ENCODE measurements at places on chromosomes 4 and X.
A peak's percentile ranks its signal among the peaks of the same experiment; 100 is the strongest.

DNA sequence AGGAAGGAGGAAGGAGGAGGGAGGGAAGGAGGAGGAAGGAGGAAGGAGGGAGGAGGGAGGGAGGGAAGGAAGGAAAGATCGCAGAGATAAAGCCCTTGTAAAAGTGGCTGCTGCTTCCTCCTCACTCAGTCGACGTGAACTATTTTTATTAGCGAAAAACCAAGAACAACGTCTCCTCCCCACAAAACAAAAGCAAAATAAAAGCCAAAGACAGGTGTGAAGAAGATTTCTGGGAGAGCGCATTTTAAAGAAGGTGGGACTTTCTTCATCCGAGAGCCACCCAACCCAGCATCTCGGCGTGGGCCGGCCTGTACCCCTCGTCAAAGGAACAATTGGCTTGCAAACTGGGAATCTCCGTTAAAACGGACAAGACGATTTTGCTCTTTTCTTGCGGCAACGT lies 40.7 kb upstream of the ASMTL start:
- DNase-seq = no peak
- peaks cover 22% of the 10 kb centered on the region for H3K36me3 ChIP-seq
- H3K27ac ChIP-seq = peak overlapping the region; percentile 29
- H3K4me1 ChIP-seq = peaks cover 24% of the 10 kb centered on the region
- no peak overlapping the region for H3K4me3 ChIP-seq

DNA sequence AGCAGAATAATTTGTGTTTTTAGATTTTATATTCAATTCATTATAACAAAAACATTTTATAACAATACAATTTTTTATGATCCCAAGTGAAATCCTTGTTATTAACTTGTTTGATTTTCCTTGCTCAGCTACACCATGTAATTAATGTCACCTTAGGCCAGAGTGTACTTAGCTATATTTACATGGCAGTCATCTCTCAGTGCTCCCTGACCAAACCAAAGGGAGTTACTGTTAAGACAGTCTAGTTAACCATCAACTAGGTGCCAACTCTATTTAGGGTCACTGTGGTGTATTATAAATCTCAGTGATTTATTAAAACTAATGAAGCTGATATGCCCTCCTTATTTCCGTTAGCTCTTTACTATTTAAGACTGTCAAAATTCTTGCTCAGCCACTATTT lies 44.4 kb downstream of the CCDC158 start:
- H3K27me3 ChIP-seq = no peaks in the 10 kb centered on the region
- H3K4me3 ChIP-seq = no peak overlapping the region
- H3K4me1 ChIP-seq = no peaks in the 10 kb centered on the region
- DNase-seq = no peak
- H3K36me3 ChIP-seq = no peaks in the 10 kb centered on the region

GRCh38 chrX:97763391-97763790 lies 879.7 kb downstream of the RPA4 start:
- H3K4me3 ChIP-seq = no peak overlapping the region
- H3K4me1 ChIP-seq = no peaks in the 10 kb centered on the region
- no peaks in the 10 kb centered on the region for H3K36me3 ChIP-seq
- H3K27me3 ChIP-seq = no peaks in the 10 kb centered on the region
- DNase-seq = no peak

DNA sequence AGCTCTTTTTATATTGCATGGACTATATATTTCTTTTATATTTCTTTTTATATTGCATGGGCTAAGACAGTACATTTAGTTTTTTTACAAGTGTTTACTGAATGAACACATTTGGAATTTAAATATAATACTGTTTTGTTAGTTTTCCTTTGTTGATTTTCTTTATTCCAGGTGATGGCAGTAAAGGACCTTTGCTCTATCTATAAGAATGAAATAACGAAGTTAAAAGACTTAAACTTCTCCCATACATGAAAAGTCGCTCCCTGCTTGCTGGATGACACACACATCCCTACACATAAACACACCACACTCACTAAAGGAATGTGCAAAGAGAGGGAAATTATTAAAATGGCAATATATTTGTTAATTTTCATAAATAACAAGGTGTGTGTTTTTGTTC lies 102.5 kb upstream of the ANXA10 start:
- H3K27me3 ChIP-seq = no peaks in the 10 kb centered on the region
- H3K36me3 ChIP-seq = no peaks in the 10 kb centered on the region
- no peak overlapping the region for H3K4me3 ChIP-seq
- no peak for DNase-seq
- no peaks in the 10 kb centered on the region for H3K4me1 ChIP-seq

- H3K4me3 ChIP-seq = no peak overlapping the region
- no peak overlapping the region for H3K27ac ChIP-seq
- H3K27me3 ChIP-seq = no peaks in the 10 kb centered on the region
- DNase-seq = no peak
Observed at GRCh38 chr4:10135260-10135659, 18.7 kb upstream of the WDR1 start.

DNA sequence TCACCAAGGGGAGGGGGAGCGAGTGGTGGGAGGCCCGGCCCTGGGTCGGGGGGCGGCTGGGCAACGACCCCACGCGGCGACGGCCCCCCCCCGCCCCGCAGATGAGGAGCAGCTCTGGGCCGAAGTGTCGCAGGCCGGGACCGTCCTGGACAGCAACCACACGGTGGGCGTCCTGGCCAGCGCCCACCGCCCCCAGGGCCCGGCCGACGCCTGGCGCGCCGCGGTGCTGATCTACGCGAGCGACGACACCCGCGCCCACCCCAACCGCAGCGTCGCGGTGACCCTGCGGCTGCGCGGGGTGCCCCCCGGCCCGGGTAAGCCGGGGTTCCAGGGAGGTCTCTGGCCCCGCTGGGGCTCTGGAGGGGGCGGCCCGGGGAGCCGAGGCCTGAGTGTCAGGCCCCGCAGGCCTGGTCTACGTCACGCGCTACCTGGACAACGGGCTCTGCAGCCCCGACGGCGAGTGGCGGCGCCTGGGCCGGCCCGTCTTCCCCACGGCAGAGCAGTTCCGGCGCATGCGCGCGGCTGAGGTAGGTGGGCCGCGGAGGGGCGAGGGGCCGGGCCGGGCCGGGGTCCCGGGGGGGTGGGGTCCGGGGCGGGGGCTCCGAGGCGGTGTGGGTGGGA lies 8.7 kb upstream of the FGFRL1 start:
- peaks cover 4% of the 10 kb centered on the region for H3K4me1 ChIP-seq
- peaks cover 31% of the 10 kb centered on the region for H3K27me3 ChIP-seq
- H3K27ac ChIP-seq = no peak overlapping the region
- no peak overlapping the region for H3K4me3 ChIP-seq
- no peaks in the 10 kb centered on the region for H3K36me3 ChIP-seq

DNA sequence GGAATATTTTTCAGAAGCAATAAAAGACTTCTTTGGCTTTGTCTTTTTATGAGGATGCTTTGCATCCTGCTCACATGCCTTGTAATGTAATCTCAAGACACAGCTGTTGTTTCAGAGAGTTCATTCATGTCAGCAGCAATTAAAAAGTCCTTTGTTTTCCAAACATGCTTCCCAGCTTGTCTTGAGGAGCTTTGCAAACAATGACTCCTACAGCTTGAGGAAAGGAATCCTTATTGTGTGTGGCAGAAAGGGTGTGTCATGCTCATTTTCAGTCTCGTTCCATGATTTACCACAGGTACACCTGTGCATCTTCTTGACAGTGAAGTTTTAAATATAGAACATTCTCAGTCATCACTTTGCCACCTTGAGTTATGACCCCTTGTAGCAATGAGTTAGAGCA lies 139.2 kb upstream of the AADAT start:
- no peaks in the 10 kb centered on the region for H3K27me3 ChIP-seq
- no peak overlapping the region for H3K27ac ChIP-seq
- no peak for DNase-seq
- no peaks in the 10 kb centered on the region for H3K4me1 ChIP-seq
- no peak overlapping the region for H3K4me3 ChIP-seq

- H3K36me3 ChIP-seq = no peaks in the 10 kb centered on the region
- H3K4me1 ChIP-seq = no peaks in the 10 kb centered on the region
- H3K4me3 ChIP-seq = no peak overlapping the region
Observed at GRCh38 chrX:42443267-42443666, 334.7 kb downstream of the PPP1R2C start.

DNA sequence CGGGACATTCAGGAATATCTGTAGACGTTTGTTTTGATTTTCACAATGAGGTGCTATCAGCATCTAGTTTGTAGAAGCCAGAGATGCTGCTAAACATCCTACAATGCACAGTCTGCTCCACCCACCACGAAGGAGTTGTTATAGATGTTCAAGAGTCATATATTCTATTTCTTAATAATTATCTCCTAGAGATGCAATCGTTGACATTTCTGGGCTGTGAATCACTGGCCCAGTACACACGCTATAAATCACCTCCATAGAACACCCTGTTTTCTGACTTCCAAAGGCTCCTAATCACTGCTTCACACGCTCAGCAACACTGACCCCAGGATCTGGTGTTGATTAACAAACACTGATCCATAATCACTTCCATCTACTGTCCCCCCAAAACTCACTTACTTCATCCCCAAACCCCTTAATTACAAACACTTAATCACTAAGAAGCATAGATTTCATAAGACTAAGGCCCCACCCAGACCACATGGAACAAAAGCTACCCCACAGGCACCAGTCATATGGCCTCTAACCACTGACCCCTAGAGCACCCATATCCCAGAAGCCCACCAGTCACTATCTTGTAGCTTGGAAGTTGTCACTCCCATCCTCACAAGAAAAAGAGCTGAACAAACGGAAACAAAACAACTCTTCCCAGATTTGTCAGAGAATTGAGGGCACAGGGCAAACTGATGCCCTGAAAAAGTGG lies 31.7 kb upstream of the ZNF41 start:
- peaks cover 12% of the 10 kb centered on the region for H3K4me1 ChIP-seq
- H3K27me3 ChIP-seq = no peaks in the 10 kb centered on the region
- no peak overlapping the region for H3K27ac ChIP-seq
- no peak for DNase-seq
- no peak overlapping the region for H3K4me3 ChIP-seq
- no peaks in the 10 kb centered on the region for H3K36me3 ChIP-seq

DNA sequence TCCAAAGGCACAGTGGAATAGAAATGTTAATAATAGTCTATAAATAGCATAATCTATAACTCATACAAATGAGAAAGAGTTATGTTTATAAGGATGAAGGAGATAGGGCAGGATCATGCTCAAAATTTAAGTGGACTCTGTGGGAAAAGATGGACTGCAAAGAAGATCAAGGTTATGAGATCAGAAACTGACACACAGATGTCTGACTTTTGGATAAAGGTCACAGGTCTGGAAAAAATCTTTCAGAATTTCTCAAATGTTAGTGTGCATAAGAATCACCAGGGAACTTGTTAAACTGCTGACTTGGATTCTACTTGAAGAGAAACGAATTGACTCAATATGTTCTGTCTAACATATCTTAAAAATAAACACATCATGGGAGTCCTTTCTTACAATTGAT lies 104.1 kb downstream of the FSTL5 start:
- no peaks in the 10 kb centered on the region for H3K4me1 ChIP-seq
- no peak for DNase-seq
- no peak overlapping the region for H3K4me3 ChIP-seq
- H3K27me3 ChIP-seq = no peaks in the 10 kb centered on the region
- no peaks in the 10 kb centered on the region for H3K36me3 ChIP-seq

GRCh38 chrX:65647801-65648200 lies 19.7 kb upstream of the MSN start:
- no peaks in the 10 kb centered on the region for H3K27me3 ChIP-seq
- H3K4me3 ChIP-seq = no peak overlapping the region
- no peak for DNase-seq
- H3K36me3 ChIP-seq = no peaks in the 10 kb centered on the region
- no peaks in the 10 kb centered on the region for H3K4me1 ChIP-seq

DNA sequence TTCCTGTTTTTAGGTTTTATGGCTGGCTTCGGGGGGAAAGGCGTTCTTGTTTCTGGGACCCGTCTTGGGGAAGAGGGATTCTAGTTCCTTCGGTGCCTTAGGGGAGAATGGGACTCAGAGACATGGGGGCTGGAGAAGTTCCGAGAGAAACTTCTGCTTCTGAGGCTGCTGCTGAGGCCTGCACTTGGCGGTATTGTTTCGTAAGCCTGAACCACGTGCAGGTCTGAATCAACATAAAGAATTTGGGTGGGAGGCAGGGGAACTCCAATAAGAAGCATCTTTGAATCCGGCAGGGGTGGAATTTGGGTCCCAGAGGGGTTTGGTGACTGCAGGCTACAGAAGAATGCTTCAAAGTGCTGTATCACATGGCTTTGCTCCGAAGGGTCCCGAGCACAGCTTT lies 15.1 kb downstream of the XG start:
- no peak for DNase-seq
- H3K4me3 ChIP-seq = no peak overlapping the region
- H3K36me3 ChIP-seq = no peaks in the 10 kb centered on the region
- peaks cover 2% of the 10 kb centered on the region for H3K27me3 ChIP-seq

- no peak overlapping the region for H3K4me3 ChIP-seq
- no peak for DNase-seq
- peaks cover 12% of the 10 kb centered on the region for H3K4me1 ChIP-seq
- no peaks in the 10 kb centered on the region for H3K36me3 ChIP-seq
- H3K27me3 ChIP-seq = no peaks in the 10 kb centered on the region
Observed at GRCh38 chr4:168712316-168712890, 215.6 kb downstream of the PALLD start.

- no peak overlapping the region for H3K4me3 ChIP-seq
- H3K4me1 ChIP-seq = peaks cover 13% of the 10 kb centered on the region
- no peak for DNase-seq
- H3K27ac ChIP-seq = no peak overlapping the region
Observed at GRCh38 chr4:48346594-48346993, 5.3 kb downstream of the SLAIN2 start.

GRCh38 chr4:115515772-115516171 lies 402.4 kb upstream of the NDST4 start:
- no peaks in the 10 kb centered on the region for H3K4me1 ChIP-seq
- no peak for DNase-seq
- H3K4me3 ChIP-seq = no peak overlapping the region
- H3K36me3 ChIP-seq = no peaks in the 10 kb centered on the region

DNA sequence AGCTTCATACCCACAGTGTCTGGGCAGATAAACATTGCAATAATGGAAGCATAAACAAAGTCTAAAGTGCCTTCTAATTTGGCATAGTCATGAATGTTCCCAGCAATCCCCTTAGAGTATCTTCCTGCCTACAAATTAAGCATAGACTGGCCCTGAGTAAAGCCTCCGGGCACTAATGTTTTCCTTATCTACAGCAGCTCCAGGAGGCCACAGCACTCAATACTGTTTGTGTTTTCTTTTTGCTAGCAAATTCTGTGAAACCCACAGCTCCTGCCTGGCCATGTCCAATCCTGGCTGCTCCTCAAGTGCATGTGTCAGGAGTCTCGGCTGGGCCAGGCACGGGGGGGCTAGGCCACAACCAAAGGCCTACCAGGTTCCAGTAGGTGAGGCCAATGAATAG lies 102.7 kb upstream of the TBC1D9 start:
- no peak overlapping the region for H3K4me3 ChIP-seq
- no peaks in the 10 kb centered on the region for H3K27me3 ChIP-seq
- H3K4me1 ChIP-seq = no peaks in the 10 kb centered on the region
- DNase-seq = no peak
- H3K36me3 ChIP-seq = no peaks in the 10 kb centered on the region
